ENCODE measurements at places on chromosomes 11 and 22.

- no peak for DNase-seq
Observed at GRCh38 chr11:134502153-134502550, 90.1 kb upstream of the B3GAT1 start.

DNA sequence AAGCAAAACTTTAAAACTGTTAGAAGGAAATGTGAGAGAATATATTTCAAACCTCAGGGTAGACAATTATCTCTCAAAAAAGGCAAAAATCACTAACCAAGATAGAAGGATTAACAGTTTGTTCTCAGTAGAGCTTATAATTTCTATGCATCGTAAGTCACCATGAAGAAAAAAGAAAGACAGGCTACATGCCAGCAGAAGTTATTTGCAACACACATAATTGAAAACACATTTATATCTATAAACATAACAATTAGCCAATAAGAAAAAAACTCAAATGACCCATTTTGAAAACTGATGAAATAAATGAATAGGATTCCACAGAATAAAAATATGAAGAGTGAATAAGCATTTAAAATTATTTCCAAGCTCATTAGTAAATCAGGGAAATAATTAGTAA is 24.4 kb upstream of the SNX19 start:
- DNase-seq: no peak

DNA sequence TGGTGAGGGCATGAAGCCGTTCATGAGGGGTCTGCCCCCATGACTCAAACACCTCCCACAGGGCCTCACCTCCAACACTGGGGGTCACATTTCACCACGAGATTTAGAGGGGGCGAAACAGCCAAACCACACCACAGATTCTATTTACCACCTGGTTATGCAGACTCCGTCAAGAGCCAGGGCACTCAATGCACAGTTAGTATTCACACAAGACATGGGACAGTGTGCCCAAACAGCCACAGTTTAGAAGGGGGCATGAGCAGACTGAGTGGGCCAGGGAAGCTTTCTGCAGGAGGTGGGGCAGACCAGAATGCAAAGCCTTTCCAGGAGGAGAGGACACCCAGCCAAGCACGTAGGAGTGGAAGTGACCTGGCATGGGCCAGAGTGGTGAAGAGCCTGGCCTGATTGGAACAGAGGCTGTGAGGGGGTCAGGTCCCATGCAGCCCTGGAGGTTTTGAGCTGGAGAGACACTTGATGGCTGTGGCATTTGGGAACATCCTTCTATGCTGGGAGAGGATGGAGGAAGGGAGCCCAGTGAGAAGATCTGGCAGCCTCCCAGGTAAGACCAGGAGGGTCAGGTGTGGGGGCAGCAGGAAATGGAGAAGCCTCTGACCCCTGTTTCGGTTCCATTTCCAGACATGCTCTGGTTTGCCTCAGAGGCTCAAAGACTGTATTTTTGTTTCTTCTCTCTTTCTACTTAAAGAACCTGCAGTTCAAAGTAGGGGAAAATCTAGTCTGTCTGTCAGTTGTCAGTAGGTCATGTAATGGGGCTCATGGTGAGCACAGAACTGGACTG is 199.1 kb upstream of the NCAM1 start:
- no peak for DNase-seq

DNA sequence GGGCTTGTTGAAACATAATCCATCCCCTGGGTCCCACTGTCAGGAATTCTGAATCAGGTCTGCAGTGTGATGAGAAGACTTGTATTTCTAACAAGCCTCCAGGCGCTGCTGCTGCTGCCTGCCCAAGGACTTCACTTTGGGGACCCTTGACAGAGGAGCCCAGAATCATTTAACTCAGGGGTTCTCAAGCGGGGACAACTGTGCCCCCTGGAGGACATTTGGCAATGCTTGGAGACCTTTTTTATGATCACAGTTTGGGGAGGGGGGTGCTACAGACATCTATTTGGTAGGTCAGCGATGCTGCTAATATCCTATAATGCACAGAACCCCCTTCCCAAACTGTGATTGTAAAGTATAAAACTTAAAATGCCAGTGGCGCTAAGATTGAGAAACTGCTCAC is 312.8 kb downstream of the OPCML start:
- DNase-seq: no peak

DNA sequence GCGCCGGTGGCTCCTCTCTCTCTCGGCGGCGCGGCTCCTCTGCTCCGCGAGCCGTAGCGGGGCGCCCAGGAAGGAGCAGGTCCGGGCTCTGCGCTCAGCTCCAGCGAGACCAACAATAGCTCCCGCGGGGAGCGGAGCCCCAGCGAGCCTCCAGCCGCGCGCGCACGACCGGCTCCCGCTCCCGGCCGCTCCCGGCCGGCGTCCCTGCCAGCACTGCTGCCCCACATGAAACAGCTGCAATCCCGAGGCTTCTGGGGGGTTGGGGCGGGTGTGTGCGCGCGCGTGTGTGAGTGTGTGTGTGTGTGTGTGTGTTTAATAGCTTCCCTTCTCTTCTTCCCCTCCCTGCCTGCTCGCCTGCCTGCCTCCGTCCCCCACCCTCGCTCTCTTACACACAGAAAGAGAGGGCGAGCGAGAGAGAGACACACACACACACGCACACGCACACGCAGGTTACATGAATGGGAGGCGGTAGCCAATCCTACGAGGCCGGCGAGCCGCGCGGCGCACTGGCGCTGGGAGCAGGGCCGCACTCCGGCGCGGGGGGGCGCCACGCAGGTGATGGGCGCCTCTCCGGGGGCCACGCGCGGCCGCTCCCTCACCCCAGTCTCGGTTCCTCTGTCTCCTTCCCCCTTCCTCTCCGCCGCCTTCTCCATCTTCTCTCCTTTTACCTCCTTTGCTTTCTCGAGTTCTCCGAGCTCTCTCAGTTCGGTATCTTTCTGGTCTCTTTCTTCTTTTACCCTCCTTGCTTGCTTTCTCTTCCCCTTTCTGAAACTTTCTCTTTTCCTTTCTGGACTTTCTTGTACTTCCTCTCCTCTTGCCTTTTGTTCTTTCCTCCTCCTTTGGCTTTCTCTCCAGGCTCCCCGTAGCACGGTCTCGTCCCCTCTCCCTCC is at the start of gene TENM4:
TSS of gene TENM4 (minus strand) at position 460 of the 890 bp plus-strand sequence. CDS start 371,086 bp downstream, outside the sequence.
- DNase-seq: no peak

DNA sequence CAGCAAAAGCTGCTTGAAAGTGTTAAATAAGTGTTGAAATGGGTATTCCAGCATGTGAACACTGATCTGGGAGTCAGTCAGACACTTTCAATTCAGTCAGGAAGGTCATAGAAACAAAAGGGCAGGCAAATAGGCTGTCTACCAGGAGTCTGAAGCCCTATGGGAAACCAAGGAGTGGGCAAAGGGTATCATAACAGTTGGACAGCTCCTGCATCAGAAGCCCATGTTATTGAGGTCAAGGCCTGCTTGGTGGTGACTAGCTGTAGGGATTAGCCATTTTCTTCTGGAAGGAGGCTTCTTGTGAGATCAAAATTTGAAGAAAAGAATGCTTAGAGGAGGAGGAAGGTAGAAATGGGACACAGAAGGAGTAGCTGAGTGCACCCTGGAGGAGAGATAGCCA is 97.3 kb downstream of the STIM1 start:
- DNase-seq: no peak

DNA sequence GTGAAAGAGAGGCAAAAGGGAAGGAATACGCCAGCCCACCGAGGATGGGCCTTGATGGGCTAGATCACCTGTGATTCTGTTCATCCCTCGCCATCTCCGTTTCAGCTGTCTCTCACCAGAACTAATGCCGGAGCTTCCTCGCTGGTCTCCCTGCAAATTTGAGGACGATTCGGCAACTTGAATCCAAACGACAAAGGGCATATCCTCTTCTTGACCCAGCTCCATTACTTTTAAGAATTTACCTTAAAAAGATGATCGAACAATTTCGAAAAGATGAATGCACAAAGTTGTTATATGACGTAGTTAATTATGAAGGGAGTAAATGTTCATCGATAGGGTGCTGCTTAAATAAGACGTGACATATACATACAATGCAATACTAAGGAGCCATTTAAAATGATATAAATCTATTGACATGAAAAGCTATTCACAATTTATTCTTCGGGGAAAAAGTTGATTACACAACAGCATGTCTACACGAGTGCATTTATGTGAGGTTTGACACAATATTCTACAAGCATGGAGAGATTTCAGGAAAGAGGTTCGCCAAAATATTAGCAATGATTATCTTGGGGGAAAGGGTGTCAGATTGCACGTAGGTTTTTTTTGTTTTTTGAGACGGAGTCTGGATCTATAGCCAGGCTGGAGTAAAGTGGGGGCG is 937 bp upstream of the FAM168A start:
- DNase-seq: no peak

DNA sequence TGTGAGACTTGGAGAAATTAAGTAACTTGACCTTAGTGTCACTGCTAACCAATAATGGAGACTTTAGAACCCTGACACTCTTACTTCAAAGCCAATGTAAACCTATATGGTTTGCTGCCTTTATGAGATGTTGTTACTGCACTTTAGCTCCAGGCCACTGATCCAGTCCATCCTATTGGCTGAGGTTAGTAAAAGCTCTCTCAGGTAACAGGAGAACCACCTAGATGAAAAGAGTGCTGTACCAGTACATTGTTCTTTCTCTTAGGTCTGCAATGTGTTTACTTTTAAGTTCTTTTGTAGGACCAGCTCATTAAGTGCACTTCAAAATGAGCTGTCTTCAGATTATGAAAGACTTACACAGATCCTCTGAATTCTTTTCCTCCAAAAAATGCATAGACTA is 994.0 kb upstream of the FAT3 start:
- no peak for DNase-seq

- DNase-seq: no peak
Observed at GRCh38 chr11:132589791-132590190, 942.5 kb downstream of the OPCML start.

GRCh38 chr22:33451866-33452469 is 393.8 kb upstream of the SYN3 start:
- no peak for DNase-seq

DNA sequence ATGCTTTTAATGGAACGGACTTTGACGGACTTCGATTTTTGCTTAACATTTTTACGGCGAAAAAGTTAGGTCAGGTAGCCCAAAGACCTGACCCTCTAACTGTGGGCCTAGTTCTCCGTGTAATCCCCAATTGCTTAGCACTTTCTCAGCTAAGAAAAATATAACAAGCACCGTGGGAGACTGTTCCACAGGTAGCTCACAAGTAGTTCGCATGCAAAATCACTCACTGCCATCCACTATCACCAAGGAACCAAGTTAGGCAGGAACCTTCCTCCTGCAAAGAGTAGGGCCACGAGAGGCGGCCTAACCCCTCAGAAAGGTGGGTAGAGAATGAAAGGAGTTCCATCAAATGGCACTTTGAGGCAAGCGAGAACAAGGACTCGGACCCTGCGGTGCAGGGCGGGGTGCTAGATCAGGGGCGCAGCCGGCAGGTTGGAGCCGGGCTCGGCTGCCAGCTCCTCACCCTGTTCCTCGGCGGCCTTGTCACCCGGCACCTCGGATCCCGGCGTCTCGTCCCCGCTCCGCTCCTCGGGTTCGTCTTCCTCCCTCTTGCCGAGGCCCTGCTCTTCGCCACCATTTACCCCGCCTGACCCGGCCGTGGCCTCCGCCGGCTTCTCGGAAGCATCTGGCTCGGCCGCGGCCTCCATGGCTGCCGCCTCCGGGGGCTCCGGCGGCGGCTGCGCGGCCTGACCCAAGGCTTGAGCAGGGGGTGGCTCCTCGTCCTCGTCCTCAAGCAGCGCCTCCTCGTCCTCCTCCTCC is 922 bp downstream of the HNRNPUL2 start:
- DNase-seq: no peak

DNA sequence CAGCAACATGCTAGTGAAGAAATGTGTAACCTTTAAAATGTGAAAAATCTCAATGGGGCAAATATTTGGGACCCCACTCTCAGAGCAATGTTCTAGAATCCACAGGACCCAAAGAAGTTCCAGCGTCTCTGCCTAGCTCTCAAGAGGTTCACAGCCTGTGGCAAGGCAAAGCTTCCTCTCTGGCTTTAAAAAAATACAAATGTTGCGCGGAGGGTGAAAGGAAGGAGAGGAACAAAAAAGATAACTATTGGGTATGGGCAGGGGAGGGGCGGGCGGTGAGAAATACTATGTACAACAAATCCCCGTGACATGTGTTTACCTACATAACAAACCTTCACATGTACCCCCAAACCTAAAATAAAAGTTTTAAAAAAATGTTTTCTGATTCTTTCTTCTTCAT is 53.6 kb downstream of the PITPNB start:
- no peak for DNase-seq

DNA sequence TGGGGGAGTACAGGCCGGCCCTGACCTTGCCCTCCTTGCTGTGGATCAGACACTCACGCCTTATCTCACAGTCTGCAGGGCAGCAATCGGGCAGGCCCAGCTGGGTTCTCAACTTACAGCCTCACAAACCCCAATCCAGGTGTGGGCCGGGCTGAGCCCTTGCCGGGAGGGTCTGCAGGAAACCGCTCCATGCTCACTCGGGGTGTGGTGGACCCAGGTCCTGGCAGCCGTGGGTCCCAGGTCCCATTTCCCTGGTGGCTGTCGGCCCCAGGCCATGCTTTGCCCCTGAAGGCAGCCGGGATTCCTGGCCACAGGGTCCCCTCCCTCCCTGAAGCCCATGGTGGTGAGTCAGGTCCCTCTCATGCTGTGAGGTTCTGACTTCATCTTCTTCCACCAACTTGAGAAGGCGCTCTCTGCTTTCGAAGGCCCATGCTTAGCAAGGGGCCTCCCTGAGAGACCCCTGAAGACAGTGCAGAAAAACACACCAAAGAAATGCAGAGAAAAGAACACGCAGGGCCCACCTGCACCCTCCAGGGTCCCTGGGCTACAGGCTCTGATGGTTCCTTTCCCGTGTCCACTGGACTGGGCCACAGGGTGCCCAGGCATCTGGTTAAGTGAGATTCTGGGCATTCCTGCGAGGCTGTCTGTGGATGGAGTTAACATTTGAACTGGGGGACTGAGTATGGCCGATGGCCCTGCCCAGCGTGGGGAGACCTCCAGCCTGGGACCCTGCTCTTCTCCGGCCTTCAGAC is 588.2 kb downstream of the BRD1 start:
- no peak for DNase-seq

GRCh38 chr22:29715240-29715639 is 4.6 kb upstream of the CABP7 start:
- no peak for DNase-seq

DNA sequence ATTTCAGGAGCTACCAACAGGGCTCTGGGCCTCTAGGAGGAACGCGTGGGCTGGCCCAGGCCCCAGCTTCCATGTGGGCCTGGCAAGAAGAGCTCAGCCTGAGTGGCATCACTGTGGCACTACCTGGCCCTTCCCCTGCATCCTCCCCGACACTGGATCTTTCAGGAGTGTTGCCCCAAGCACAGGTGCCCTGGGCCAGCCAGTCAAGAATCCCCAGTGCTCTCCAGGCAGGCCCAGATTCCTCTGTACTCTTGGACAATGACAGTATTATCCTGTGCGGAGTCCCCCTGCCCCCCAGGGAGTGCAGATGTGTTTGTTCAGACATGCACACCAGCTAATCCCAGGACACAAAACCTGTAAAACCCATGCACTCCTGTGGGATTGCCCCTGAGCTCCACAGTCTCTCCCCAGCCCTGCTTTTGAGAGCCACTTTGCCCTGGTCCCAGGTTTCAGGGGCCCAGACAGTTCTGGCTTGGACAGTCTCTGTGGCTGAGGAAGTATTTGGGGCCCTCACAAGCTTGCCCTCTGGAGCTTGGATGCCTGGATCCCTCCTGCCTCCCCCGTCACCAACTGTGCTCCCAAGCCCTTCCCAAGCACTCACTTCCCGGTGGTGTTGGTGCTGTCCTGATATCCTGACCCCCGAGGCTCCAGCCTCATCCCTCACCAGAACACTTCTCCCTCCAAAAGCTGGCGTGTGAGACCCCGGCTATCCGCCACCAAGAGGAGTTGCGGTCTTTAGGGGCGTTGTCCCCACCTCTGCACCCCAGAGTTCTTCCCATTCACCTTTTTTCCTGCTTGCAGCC is 39.9 kb downstream of the KCNC1 start:
- DNase-seq: no peak

GRCh38 chr11:115122274-115122673 is 381.9 kb downstream of the CADM1 start:
- DNase-seq: no peak
